ENCODE measurements at places on chromosomes 13 and 19. TPM values are rescaled to one million over a fixed set of nuclear protein-coding genes. Genes with fewer than 3 reads are reported as not detected.

DNA sequence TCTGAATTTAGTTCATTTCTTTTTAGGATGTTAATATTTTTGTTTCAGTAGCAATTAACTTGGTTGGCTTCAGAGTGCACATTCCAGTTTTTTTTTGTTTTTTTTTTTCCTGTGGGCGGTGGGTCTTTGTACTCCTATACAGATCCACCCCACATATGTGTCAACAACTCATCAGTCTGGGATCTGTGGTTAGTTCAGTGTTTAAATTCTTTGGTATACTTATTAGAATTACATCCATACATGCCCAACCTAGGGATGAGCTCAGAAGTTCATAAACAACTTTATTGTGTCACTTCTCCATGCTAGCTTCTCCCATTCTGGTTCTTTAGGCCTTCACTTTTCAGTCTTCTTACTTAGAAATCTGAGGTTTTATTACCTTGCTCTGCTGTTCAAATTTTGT lies 50.9 kb downstream of the PCCA start:
- no peak for DNase-seq

DNA sequence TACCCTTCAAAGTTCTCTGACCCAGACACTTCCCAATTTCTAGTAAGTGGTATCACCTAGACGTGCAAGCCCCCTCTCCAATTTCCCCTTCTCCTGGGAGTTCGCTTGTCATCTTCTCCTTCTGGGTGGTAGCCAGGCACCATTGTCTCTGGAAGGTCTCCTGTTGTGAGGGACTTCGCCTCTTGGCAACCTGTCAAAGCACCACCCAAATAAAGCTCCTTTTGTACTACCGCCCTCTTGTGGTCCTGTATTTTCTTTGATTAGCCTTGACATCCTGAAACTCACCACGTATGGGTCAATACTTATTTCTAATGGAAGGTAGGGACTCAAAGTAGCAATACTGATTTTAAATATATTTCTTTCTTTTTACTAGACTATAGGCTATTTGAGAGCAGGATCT lies 8.2 kb downstream of the GPC5 start:
- DNase-seq: peak; percentile 23

- no peak for DNase-seq
These were observed 9.3 kb downstream of the SLC7A10 start for GRCh38 chr19:33216198-33216830.

DNA sequence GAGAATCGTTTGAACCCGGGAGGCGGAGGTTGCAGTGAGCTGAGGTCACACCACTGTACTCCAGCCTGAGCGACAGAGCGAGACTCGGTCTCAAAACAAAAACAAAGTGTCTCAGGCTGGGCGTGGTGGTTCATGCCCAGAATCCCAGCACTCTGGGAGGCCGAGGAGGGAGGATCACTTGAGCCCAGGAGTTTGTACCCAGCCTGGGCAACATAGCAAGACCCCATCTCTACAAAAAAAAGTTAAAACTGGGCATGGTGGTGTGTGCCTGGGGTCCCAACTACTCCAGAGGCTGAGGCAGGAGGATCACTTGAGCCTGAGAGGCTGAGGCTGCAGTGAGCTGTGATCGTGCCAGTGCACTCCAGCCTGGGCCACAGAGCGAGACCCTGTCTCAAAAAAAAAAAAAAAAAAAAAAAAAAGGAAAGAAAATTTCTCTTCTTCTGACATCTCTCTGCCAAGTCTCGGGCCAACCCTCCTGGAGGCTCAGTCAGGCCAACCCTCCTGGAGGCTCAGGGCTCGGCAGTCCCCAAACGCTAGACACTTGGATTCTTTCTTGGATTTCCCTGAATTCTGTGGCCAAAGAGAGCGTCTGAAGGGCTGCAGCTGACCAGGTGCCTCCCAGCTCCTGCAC lies 26.3 kb downstream of the ARID3A start:
- no peak for DNase-seq

DNA sequence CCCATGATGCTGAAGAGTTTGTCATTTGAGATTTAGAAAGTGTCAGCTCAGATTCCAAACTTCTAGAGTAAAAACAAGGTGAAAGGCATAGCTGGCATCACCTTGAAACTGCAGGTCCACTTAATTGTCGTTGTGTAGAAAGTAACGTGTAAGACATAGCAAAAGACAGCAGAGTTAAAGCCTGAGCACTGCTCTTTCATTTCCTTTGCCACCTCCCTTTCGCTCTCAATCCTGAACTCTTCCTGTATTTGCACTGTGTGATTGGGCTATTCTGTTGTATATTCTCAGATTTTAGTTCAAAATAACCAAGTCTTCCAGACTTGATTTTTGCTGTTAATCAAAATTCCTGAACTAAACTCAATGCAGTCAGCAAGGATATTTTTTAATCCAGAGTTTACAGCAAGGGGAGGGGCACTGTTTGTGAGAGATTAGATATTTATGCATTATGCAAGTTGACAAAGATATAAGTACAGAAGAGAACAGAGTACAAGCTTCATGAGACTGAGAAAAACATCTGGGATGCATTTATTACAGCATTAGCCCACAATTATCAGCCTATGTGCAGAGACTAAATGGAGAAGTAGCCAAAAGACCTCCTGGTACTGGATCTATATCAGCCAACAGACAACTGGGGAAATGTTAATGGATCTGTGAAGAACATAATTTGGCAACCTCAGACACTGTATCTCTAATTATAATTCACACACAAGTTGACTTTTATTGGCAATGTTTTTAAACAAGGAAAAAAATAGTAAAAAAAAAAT lies 328.6 kb downstream of the SUCLA2 start:
- no peak for DNase-seq

- no peak for DNase-seq
These were observed 34.4 kb downstream of the AP1M1 start for GRCh38 chr19:16232127-16232526.

GRCh38 chr13:21608961-21609360 lies 5.0 kb upstream of the MICU2 start:
- no peak for DNase-seq

DNA sequence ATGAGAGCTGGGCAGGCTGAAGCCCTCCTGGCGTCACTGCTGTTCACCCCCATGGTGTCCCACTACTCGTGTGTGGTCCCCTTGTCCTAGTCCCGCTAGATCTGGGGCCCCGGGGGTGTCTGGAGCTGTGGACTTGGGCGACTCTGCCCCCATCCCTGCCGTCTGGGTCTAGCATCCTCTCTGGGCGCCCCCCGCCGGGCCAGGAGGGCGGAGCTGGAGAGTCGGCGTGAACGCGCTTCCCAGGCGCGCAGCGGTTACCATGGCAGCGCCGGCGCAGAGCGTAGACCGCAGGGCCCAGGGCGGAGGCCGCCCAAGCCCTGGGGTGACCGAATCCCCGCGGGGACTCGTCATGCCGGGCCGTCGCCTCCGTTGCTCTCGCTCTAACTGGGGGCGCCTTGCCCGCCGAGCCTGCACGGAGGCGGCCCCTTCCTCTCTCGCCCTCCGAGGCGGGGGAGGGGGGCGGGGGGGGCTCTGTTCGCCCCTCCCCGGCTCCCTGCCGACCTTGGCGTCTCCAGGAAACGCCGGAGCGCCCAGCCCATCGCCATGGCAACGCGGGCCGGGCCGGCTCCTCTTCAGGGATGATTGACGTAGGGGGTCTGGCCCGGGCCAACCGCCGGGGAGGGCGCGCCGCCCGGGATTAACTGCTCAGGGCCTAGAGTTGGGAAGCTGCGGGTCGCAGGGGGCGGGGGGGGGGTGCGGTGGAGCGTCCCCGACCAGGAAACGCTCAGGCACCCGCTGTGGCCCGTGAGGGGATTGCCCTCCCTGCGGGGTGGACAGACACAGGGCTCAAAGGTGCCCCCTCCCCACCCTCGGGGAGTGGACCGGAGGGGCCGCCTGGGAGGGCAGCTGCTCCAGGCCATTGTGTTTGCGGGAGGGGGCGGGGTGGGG lies 8.9 kb downstream of the ISYNA1 start:
- DNase-seq: peak; percentile 80

The RNF113B gene
- polyA plus RNA-seq: not detected

The SIGLEC11 gene
- not detected for polyA plus RNA-seq

The CD37 gene
- polyA plus RNA-seq: not detected

The F2RL3 gene
- polyA plus RNA-seq: not detected
